Right lobe of liver (tissue), 6 donors: ENCODE measurements at places on chromosomes 2 and 18. TPM values are rescaled to one million over a fixed set of nuclear protein-coding genes. Genes with fewer than 3 reads are reported as not detected.

Gene CYTIP
- total RNA-seq = 6.0 TPM

Gene RAB11FIP5
- 6.8 TPM for total RNA-seq

GRCh38 chr18:54742120-54742519, 86.2 kb upstream of the RAB27B start:
- no peaks in the 10 kb centered on the region for H3K27me3 ChIP-seq
- no peak overlapping the region for H3K27ac ChIP-seq
- H3K4me1 ChIP-seq = no peaks in the 10 kb centered on the region
- no peaks in the 10 kb centered on the region for H3K36me3 ChIP-seq

- H3K36me3 ChIP-seq = no peaks in the 10 kb centered on the region
- peaks cover 19% of the 10 kb centered on the region for H3K4me1 ChIP-seq
- no peak overlapping the region for H3K4me3 ChIP-seq
- no peak overlapping the region for H3K27ac ChIP-seq
- no peak for DNase-seq
- H3K27me3 ChIP-seq = no peaks in the 10 kb centered on the region
Measured at GRCh38 chr18:23163786-23164533, 28.7 kb downstream of the CABLES1 start.

Gene CHST10
- total RNA-seq = 0.25 TPM

Gene NAB1
- total RNA-seq = 29.9 TPM

DNA sequence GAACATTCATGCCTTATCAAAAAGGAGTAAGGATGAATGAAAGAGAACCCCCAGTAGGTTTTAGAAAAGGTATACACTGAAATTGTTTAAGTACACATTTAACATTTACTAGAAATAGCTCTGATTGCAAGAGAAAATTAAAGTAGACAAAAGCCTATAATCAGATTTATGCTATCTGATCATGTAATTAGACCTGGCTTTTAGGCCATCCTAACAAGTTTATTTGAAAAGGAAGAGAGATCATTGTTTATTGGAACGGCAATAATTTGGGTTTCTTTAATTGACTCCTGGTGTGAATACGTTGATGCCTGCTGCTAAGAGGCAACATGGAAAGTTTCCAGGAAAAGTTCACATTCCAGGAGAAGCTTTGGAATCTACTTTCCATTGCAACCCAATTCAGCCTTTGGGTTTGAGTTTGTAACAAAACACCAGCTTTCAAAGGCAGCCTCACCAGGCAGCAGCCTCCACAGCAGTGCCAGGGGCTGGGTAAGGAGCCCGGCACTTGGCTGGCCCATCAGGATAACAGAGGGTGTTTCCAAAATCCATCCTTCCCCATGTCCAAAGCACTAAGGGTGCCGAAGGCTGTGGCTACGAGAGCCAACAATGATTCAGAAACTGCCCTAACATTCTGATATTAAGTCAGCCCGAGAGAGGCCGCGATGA, 18.0 kb downstream of the FZD7 start:
- no peak overlapping the region for H3K4me3 ChIP-seq
- H3K4me1 ChIP-seq = no peaks in the 10 kb centered on the region
- H3K27me3 ChIP-seq = no peaks in the 10 kb centered on the region
- H3K36me3 ChIP-seq = no peaks in the 10 kb centered on the region
- DNase-seq = no peak
- H3K27ac ChIP-seq = no peak overlapping the region

GRCh38 chr2:200416878-200417277, 93.0 kb downstream of the KCTD18 start:
- no peak overlapping the region for H3K27ac ChIP-seq
- H3K4me3 ChIP-seq = no peak overlapping the region
- no peaks in the 10 kb centered on the region for H3K4me1 ChIP-seq
- no peaks in the 10 kb centered on the region for H3K27me3 ChIP-seq
- peaks cover 46% of the 10 kb centered on the region for H3K36me3 ChIP-seq
- no peak for DNase-seq

DNA sequence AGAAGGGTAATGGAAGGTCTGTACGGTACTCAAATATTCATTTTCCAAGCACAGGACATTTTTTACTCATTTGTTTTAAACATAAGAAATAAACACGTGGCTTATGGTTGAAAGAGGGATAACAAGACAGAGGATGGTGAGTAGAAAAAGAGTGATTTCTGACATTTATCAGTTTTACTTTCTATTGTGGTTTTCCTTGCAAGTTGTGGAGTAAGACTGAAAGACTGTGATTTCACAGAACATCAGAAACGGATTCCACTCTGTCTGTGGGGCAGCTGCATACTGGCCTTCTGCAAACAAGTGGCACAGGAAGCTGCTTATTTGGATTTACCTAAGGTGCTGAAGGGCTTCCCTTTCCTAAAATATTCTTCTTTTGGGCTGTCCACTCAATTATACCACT, 122.2 kb upstream of the ITGB6 start:
- H3K27ac ChIP-seq = no peak overlapping the region
- H3K27me3 ChIP-seq = no peaks in the 10 kb centered on the region
- no peak for DNase-seq
- H3K4me1 ChIP-seq = no peaks in the 10 kb centered on the region
- H3K36me3 ChIP-seq = no peaks in the 10 kb centered on the region
- H3K4me3 ChIP-seq = no peak overlapping the region

GRCh38 chr2:44215827-44216226, 47.2 kb downstream of the PPM1B start:
- no peaks in the 10 kb centered on the region for H3K27me3 ChIP-seq
- H3K36me3 ChIP-seq = no peaks in the 10 kb centered on the region
- no peak for DNase-seq

Gene GALR1
- total RNA-seq = not detected

Gene REG3A
- total RNA-seq = not detected

GRCh38 chr2:30968660-30969397, 161.6 kb upstream of the CAPN13 start:
- no peaks in the 10 kb centered on the region for H3K4me1 ChIP-seq
- no peak for DNase-seq
- H3K27me3 ChIP-seq = no peaks in the 10 kb centered on the region
- H3K36me3 ChIP-seq = no peaks in the 10 kb centered on the region
- H3K4me3 ChIP-seq = no peak overlapping the region
